ENCODE measurements at places on chromosomes 16 and 17.

DNA sequence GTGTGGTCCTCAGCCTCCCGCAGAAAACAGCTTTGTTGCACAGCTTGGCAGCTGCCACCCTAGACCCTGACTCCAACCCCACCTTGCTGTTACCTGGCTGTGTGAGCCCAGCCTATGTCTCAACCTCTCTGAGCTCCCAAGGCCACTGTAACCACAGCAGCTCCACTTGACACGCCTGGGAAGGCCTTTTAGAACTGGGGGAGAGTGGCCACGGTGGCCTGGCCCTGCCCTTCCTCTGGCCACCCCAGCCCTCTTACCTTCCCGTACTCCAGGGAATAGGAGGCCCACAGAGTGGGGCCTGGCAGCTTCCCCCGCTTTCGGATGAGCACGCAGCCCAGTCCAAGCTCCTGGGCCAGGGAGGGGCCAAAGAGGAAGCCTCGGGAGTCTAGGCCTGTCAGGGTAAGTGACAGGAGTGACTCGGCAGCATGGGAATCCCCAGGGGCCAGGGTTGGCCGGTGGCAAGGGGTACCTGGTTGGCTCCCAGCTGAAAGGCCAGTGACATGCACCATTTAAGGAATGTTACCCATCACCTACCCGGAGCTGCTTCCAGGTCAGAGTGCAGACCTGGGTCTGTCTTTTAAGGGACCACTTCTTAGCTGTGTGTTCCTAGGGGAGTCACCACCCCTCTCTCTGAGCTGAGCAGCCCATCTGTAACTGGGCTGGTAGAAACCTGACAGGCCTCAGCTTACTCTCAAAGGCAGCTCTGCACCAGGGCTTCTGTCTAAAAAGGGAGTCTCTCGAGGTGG is 1.4 kb downstream of the APRT start:
- DNase-seq, result no peak

DNA sequence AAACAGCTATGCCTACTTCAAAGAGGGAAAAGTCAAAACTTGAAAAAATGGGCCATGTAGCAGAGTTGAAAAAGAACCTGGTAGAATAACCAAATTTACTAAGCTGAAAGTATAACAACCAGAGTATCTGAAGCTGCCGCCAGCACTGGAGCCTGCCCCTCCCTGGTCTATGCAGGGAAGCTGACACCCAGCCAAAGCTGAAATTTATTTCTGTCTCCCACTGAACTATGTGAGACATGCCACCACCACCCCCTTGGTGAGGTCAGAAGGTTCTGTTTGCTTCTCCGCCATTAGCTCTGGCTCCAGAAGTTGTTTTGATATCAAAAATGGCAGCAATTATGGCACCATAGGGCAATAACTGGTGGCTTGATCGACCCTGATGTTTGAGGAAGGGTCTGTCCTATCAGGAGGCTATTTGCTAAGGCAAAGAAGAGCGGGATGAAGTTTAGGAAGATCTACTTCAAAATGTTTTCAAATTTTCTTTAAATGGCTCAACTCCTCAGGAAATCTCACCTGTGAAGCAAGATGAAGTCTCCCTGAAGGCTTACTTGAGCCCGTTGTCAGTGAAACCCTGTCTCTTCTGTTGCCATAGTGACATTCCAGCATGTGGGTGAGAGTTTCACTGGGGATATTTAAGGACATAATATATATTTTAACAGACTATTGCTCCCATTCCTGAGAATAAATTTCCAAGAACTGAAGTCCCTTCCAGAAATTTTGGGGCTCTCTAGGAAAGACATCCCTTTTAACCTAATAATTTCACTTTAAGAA is 122.0 kb downstream of the COPRS start:
- DNase-seq, result no peak

DNA sequence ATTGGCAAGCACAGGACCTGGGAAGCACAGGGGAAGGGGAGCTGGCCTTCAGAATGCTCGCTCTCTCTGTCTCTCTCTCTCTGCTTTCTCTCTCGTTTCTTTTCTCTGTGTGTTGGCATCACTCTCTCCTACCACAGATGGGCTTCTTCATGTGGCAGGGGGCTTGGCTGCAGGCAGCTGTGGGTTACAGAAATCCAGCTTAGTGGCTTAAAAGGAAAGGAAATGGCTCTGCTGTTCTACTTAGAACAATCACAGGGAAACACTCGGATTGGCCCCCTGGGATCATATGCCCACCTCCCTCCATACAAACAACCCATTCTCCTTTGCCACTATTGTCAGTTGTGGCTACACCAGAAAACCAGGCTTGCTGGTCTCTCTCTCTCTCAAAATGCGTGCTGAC is 20.4 kb downstream of the TBX2 start:
- no peak for DNase-seq

DNA sequence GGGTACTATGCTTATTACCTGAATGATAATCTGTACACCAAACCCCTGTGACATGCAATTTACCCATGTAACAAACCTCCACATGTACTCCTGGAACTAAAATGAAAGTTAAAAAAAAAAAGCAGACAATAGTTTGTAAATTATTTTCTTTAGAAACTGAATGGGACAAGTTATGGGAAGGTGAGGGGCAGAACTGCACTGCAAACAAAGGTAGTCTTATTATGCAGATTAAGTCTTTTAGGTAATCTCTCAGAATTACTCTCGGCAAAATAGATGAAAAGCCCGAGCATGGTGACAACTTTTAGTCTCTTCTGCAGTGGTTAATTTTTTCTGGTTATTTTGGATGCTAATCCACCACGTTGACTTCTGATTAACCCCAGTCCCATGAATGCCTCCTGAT is 25.5 kb downstream of the LDAF1 start:
- no peak for DNase-seq

DNA sequence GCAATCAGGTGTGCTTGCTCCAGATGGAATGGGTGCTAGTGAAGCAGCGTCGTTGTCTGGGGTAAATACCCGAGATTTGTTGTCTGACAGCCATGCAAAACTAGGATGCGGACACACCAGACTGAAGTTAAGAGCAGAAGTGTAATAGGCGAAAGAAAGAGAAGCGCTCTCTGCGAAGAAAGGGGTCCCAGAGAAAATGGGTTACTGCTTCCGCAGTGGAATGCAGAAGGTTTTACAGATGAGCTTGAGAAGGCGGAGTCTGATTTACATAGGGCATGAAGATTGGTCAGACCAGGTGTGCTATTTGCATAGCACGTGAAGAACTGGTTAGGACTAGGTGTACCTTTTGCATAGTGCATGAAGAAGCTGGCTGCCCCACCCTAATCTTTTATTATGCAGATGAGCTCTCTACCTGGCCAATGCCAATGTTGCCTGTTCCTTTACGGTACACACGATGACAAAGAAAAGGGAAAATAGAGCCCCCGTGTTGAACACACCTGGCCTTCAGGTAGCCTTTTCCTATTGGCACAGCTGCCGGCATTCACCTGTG is 32.0 kb upstream of the SNN start:
- no peak for DNase-seq

DNA sequence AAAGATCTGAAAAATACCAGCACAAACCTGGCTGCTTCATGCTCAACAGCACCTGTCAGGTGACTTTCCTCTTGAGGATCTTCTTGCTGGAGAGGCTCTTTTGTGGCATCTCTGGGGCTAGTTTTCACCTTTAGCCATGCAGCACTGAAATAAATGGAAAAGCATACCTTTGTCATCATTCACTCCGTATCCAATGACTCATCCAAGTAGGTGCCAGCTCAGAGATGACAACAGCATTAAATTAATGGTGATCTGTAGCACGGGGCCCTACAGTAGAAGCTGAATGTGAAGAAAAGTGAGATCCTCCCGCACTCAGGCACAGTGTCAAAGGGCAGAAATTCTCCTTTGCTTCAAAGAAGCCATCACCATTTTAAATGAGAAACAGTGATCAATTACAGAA is 32.2 kb downstream of the KIAA0753 start:
- DNase-seq, result no peak
